ENCODE measurements at places on chromosomes 3 and 15.

- no peak for DNase-seq
Measured at GRCh38 chr3:72247126-72247525, 462.2 kb upstream of the PROK2 start.

- no peak for DNase-seq
Measured at GRCh38 chr15:26037369-26037768, 174.2 kb upstream of the ATP10A start.

DNA sequence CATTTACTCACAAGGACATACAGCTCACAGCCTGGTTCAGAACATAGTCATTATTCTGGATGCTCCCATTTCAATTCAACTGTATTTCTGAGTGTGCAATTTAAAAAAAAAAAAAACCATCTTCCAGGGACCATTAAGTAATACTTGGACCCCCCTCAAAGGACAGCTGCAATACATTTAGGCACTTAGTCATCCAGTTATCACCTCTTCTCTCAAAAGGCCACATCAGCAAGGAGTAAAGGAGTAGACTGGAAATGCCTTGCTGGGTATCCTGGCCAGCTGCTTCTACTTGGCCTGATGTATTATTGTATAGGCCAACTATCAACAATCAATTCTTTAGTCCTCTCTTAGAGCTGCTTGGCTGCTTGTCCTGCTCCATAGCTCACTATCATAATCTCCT is 211.4 kb upstream of the SETMAR start:
- DNase-seq: no peak

DNA sequence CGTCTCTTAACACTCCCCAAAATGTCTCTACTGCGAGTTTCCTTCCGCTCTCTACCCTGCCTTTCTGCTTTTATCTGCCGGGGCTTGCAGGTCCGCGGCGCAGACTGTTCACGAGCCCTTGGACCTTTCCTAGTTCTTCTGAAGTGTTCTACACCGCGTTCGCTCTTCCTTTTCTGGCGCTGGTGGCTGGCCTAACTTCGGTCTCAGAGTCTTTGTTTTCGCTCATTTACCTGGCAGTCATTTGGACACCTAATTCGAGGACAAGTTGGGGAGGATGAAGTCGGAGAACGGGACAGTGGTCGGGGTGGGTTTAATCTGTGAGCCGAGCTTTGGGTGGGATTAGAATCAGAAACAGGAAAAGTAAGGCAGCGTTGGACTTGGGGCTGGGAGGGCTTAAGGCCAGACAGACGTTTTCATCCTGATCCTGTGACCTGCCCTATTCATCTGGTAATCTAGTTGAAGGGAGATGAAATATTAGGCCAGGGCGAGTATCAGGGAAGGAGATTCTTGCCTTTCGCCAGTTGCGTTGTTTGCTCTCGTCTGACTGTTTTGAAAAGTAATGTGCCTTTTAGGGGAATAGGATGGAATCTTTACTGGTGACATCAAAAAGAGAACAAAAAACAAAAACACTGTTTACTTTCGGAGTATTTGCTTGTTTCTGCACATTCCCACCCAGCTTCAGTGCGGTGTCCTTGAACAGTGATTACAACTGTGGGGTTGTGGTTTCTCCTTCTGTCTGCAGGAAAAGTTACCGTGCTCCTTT is 1.8 kb downstream of the DIPK2A start:
- DNase-seq: peak; percentile 92

DNA sequence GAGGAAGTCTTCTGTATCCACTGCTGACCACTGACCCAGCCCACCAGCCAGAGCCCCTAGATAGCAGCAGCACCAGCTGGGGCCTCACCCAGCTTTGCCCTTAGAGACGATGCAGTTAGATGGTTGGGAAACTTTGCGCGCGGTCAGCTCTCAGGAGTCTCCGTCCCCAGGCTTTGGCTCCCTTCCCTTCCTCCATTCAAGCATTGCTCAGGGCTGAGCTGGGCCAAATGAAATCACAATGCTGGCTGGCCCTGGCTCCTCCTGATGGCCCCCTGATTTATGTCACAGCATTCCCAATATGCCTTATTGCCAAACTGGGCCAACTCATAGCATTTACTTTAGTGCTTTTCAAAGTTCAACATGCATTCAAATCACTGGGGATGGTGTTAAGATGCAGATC is 34.6 kb upstream of the RHCG start:
- DNase-seq: no peak

Data from hematopoietic multipotent progenitor cell treated with erythropoietin and hydrocortisone succinate and interleukin-3 and kit ligand, for 17 days (in vitro differentiated cells).